ENCODE measurements at places on chromosomes 12 and 14. TPM values are rescaled to one million over a fixed set of nuclear protein-coding genes. Genes with fewer than 3 reads are reported as not detected.

DNA sequence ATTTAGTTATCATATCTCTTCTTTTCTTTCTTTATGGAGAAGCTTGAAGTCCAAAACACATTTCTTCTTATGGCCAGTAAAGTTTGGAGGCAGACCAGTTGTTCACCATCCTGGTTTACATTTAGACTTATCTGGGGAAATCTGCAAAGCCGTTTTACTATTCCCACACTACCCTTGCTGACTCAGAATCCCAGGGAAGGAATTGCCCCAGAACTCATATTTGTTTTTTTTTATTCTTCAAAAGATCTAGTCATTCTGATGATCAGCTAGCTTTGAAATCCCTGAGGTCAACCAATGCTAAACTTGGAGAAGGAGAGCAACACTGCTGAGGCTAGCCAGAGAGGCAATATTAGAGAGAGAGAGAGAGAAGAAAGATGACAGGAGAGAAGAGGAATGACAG, 12.3 kb upstream of the LMO3 start:
- DNase-seq = no peak

DNA sequence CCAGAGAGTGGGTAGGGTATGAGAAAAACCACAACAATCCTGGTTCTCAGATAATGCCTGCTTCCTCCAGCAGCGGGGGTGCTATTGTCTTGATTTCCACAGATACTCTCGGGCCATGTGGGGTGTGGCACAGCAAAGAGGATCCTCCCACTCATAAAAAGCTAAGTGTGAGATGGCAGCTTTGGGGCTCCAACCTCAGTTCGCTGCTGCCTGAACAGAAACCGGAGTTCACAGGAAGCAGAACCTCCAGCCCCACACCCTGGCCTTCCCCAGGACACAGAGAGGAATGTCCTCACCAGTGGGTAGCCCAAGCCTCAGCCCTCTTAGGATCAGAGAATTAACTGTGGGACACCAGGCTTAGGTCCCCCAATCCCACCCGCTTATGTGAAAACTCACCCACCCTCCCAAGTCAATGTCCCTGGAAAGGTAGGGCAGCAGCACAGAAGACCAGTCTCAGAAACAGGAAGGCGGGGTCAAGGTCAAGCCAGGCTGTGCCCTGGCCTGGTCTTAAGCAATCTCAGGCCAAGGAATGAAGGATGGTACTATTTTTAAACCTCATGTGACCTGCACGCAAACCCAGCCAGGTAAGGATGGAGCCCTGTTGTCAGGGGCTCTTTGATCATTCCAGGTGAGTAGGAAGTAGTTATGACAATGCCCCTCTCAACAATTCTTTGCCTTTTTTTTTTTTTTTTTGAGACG, 9.0 kb downstream of the KCTD10 start:
- no peak for DNase-seq

Gene MGP
- not detected for total RNA-seq

Gene KRT77
- total RNA-seq = not detected

Gene APOF
- not detected for total RNA-seq

DNA sequence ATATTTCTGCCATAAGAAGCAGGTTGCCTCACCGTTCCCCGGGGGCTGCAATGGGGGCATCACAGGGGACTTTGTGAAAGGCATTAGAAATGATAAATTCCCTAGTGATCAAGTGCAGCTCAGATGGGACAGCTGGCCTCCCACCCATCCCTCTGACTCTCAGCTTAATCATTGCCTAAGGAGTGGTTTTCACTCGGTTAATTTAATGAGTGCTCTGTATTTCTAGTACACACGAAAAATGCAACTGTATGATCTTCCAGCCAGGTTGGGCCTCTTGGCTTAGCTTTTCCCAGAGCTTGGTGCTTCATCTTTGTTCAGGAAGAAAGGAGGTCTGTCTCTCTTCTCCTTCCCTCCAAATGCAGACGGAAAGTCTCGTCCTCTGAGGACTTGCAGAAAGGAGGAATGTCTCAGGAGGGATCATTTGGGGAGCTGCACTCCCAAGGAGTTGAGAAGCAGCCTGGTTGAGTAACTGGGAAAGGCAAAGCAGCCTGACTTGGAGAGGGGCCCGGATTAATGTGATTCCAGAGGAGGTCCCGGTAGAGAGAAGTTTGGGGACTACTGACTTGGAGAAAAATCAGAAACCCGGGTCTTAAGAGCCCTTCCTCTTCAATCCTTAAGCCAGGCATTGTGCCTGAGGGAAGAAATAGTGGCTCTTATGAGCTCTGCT, 7.2 kb downstream of the CD9 start:
- DNase-seq = no peak

DNA sequence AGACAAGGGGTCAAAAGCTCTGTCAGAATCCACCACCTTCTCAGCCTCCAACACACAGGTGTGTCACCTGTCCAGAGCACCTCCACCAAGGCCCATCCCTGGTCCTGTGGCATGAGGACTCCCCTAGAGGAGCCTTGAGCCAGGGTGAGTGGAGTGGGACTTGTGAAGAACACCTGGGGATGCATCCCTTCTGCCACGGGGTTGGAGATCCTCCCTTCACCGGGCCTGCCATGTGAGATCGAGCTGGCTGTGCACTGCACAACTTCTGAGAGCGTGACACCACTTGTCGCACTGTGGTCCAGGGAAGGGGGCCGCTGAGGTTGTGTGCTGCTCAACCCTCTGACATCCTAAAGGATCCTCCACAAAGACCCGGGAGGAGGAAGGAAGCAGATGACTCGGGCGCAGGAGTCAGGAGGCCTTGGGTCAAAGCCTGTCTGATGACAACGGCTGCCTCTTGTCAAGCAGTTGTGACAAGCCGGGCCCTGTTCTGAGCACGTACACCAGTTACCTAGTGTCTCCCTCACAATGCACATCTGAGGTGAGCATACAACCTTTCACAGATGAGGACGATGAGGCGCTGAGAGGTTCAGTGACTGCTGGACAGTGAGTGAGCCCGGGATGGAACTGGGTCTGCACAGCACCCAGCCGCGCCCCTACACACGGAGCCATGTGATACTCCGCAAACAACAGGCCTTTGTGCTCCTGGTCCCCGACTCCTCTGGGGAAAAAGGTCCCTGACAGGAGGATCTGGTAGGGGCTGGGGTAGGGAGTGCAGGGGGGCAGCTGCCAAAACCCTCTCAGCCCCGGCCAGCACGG, 35.6 kb downstream of the CHGA start:
- DNase-seq = no peak

GRCh38 chr12:1611803-1612572, 17.0 kb upstream of the WNT5B start:
- no peak for DNase-seq

Gene LAG3
- total RNA-seq = 236 TPM

GRCh38 chr14:51277753-51278415, 37.8 kb downstream of the TMX1 start:
- DNase-seq = no peak

DNA sequence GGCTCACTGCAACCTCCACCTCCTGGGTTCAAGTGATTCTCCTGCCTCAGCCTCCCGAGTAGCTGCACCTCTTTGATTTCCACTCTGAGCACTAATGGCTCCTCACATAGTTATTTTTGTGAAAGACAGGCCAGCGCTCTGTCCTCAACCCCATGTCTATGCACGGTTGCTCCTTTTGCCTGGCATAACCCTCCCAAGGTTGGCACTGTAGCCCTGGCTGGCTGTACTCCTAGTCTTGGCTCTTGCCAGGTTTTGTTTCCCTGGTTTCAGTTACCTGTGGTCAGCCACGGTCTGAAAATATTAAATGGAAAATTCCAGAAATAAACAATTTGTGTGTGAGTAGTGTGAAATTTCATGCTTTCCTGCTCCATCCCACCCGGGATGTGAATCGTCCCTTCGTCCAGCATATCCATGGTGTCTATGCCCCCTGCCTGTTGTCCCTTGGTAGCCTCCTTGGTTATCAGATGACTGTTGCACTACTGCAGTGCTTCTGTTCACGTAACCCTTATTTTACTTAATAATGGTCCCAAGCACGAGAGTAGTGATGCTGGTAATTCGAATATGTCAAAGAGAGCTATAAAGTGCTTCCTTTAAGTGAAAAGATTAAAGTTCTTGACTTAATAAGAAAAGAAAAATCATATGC, 12.3 kb upstream of the DCD start:
- DNase-seq = no peak

DNA sequence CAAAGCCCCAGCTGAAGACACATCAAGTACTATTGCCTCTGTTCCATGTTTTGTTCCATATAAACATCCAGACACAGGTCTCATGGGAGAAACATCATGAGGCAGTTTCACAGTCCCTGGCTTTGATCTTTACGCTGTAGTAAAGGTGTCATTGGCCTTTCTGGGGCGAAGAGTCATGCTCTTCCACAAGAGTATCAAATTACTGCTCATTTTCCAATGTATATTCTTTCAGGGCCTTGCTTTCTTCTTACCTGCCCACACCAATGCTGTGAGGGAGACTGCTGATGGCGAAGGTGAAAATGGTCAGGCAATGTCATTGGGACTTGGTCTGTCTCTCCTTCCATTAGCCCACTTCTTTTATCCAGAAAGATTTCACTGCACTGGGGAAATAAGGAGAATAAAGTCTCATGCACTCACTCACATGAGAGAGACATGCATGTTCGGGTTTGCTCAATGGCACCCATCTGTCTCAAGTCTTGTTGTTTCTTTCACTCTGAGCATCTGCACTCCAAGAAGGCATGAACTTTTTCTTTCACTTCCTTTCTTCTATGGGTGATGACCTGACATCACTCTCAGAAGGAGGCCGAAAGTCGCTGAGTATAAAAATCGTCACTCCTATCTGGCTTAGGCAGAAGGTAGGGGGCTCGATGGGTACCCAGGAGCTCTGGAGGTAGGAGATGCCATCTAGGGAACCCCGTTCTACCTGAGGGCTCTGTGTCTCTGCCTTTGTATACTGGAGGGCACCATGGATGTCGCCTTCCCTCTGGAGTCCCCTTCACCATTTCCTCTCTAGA, 1.3 kb upstream of the JDP2 start:
- no peak for DNase-seq

DNA sequence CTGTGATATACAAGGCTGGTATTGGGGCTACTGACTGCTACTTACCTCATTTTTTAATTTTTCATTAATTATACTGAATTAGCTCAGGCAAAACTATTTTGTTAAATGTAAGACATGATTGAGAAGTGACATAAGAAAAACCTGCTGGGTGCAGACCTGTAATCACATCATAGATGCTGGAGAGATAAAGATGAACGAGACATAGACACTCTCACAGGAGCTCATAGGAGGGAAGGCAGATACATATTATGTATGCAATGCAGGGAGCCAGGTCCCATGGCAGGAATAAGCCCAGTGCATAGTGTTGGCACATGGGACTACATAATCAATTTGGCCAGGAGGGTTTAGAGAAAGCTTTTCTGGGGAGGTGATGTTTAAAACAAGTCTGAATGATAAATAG, 74.9 kb downstream of the PRKCH start:
- no peak for DNase-seq

Gene MRPS35
- total RNA-seq = 59.1 TPM

Gene RERG
- total RNA-seq = not detected

DNA sequence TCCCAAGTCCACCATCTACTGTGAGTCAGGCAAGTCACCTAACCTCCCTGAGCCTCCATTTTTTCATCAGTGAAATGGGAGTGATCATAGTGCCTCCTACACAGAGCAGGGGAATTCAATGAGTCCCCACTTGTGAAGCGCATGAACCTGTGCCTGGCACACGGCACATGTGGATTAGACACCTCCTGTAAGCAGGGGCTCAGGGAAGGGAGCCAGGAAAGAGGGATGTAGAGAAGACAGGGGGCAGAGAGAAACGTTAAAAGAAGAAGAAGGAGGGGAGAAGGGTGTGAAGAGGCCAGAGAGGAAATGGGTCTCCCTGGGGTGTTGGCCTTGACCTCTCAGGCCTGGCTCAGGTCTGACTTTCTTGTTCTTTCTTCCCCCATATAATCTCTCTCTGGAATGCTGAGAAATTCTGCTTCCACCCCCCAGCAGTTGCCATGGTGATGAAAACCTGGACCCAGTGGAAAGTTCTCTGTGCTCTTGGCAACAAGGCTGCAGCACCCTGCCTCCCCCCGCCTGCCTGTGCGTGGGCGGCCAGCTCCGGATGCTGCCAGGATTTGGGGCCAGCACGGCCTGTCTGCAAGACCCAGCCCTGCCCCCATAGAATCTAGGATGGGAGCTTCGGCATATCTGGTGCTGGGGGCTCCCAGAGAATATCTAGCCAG, 94.5 kb downstream of the CALM1 start:
- DNase-seq = no peak

Gene SMIM41
- not detected for total RNA-seq

DNA sequence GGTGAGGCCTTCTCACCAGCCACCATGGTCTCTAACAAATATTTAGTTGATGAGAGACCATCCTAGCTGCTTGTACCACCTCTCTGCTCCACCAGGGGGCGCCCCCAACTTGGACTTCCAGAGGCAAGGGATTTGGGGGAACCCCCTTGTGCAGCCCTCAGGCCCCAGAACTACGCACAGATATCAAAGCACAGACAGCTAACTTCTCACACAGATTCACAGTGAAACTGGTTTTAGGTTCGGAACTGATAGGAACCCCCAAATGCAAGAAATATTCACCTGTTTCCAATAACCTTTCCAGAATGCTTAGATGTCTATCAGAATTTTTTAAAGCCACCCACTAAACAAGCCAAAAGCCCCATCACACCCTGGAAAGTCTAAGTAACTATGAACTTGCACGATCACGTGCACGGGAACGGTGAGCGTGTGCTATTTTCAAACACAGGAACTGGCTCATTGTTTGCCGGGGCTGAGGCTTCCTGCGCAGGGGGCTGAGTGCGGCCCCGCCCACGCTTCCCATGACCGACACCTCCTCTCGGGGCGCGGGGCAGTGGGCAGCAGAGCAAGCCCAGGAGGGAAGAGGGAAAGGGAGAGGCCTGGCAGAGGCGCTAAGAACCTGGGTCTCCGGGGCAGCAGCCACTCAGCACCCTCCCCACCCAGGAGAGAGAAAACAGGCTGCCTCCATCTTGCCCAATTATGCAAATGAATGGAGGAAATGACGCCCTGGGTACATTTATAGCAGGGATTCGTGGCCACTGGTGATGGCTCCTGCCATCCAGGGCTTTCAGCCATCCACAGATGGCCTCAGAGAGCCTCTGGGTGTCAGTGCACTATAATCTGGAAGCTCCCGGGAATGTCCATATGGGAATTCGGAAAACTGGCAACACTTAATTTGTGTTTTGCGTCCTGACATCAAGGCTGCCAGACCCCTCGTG, 79.4 kb upstream of the GPR68 start:
- DNase-seq = peak; percentile 88

Measured in CD8-positive, alpha-beta memory T cell (primary cell).